ENCODE measurements at places on chromosomes 1 and 21.

- H3K27me3 ChIP-seq = no peaks in the 10 kb centered on the region
- peaks cover 6% of the 10 kb centered on the region for H3K36me3 ChIP-seq
- no peak overlapping the region for H3K27ac ChIP-seq
- H3K4me3 ChIP-seq = no peak overlapping the region
- no peak for DNase-seq
These were observed 40.0 kb downstream of the NTPCR start for GRCh38 chr1:232990176-232991128.

DNA sequence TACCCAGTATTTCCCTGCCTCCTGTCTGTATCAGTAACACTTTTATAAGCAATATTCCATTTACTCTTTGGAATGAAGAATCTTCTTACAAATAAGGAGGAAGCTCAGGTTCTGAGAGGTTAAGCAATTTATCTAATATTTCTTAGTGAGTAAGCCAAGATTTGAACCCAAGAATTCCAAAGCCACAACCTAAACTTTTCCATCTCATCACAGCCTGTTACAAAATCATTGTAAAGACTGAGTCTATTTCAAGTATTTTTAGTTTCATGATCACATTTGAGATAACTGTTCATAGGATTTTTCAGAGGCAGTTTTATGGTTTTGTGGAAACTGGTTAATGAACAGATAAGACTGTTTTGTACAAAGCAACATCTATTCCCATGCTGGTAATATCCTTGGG lies 29.8 kb upstream of the HHAT start:
- H3K36me3 ChIP-seq = no peaks in the 10 kb centered on the region
- no peak overlapping the region for H3K4me3 ChIP-seq
- peaks cover 27% of the 10 kb centered on the region for H3K27me3 ChIP-seq
- peaks cover 17% of the 10 kb centered on the region for H3K4me1 ChIP-seq

- no peaks in the 10 kb centered on the region for H3K27me3 ChIP-seq
- peaks cover 24% of the 10 kb centered on the region for H3K36me3 ChIP-seq
- H3K4me1 ChIP-seq = no peaks in the 10 kb centered on the region
These were observed 66.4 kb downstream of the PHTF1 start for GRCh38 chr1:113692824-113693431.

DNA sequence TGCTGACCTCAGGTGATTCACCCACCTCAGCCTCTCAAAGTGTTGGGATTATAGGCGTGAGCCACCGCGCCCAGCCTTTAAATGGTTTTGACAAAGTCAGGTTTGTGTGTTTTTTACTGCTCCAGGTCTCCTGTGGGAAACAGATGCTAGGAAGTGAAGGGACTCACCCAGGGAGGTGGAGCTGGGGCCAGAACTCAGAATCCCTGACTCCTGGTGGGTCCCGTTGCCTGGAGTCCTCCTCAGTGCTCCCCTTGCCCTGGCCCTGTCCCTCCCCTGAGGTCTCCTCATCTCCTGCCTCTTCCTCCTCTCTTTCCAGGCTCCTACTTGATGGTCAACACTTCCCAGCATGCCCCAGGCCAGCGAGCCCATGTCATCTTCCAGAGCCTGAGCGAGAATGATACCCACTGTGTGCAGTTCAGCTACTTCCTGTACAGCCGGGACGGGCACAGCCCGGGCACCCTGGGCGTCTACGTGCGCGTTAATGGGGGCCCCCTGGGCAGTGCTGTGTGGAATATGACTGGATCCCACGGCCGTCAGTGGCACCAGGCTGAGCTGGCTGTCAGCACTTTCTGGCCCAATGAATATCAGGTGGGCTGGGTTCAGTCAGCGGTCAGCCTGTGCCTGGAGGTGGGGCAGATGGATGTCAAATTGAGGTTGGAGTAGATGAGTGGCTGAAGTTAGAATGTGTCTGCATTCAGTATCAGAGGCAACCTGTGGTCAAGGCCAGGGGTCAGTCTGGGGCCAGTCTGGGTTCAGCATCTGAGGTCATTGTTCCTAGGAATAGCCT lies 22.1 kb downstream of the PTPRU start:
- no peaks in the 10 kb centered on the region for H3K27me3 ChIP-seq
- DNase-seq = no peak
- no peak overlapping the region for H3K27ac ChIP-seq
- no peak overlapping the region for H3K4me3 ChIP-seq
- no peaks in the 10 kb centered on the region for H3K4me1 ChIP-seq
- H3K36me3 ChIP-seq = no peaks in the 10 kb centered on the region

DNA sequence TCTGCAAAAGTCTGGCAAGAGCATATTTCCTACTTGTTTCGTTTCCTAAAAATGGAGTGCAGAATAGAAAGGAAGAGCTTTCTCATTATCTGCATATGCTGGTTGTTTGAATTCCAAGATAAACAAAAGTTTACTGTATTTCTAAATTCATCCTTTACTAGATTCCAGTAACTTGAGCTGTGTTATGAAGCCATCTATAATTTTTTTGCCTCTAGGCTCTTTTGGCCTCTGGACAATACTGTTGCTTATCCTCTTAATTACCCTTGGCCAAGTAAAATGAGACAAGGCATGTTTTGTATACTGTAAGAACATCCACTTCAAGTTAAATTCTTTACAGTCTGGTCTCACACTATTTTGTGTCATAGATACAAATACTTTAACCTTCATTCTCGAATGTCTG lies 45.6 kb upstream of the HFM1 start:
- DNase-seq = no peak
- H3K27ac ChIP-seq = no peak overlapping the region
- H3K4me1 ChIP-seq = no peaks in the 10 kb centered on the region
- no peaks in the 10 kb centered on the region for H3K27me3 ChIP-seq
- no peaks in the 10 kb centered on the region for H3K36me3 ChIP-seq

DNA sequence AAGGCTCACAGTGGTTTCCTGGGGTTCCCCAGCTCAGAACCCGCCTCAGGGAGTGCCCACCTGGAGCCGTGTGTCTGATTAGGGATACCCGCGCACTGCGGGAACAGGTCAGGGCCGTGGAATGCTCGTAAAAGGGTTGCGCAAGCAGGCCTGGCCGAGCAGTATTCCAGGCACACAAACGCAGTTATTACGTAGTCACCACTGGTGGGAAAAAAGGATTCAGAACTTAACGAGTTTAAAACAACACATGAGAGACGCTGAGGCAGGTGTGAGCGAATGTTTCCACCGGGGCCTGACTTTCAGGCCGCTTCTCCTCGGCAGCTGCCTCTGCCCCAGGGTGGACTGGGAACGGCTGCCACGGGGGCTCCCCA lies 18.2 kb downstream of the PLCH2 start:
- H3K4me1 ChIP-seq = no peaks in the 10 kb centered on the region
- peak; percentile 90 for DNase-seq
- no peak overlapping the region for H3K27ac ChIP-seq
- no peaks in the 10 kb centered on the region for H3K36me3 ChIP-seq
- peaks cover 7% of the 10 kb centered on the region for H3K27me3 ChIP-seq

DNA sequence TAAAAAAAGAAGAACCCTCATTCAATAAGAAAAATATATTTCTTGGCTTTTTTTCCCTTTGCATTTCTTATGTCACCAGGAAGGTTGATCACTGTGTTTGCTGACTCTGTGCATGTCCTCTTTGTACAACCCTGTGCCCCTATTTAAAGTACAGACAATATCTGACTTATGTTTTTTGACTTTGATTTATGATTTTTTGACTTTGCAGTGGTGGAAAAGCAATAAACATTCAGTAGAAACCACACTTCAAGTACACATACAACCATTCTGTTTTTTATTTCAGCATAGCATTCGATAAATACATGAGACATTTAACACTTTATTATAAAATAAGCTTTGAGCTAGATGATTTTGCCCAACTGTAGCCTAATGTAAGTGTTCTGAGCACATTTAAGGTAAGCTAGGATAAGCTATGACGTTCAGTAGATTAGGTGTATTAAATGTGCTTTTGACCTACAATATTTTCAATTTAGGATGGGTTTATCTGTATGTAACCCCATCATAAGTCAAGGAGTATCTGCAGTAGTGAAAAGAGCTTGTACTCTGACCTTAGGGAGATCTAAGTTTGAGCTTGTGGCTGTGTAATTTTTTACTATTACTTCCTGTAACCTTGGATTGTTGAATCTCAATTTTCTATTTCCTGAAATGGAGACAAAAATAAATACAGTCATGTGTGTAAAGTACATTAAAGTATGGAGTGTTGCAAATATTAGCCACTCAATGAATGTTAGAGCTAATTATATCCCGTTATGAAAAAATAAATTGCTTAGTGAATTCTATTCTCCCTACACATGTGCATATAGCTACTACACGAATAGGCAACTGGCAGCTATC lies 1.2 kb downstream of the RNASEL start:
- peak overlapping the region; percentile 85 for H3K4me3 ChIP-seq
- H3K27me3 ChIP-seq = no peaks in the 10 kb centered on the region
- H3K36me3 ChIP-seq = no peaks in the 10 kb centered on the region
- DNase-seq = no peak
- peaks cover 3% of the 10 kb centered on the region for H3K4me1 ChIP-seq

GRCh38 chr1:34361121-34361520 lies 184.4 kb downstream of the C1orf94 start:
- no peak overlapping the region for H3K27ac ChIP-seq
- no peak overlapping the region for H3K4me3 ChIP-seq
- H3K36me3 ChIP-seq = no peaks in the 10 kb centered on the region
- H3K4me1 ChIP-seq = no peaks in the 10 kb centered on the region
- no peak for DNase-seq
- H3K27me3 ChIP-seq = peaks cover 45% of the 10 kb centered on the region

- H3K36me3 ChIP-seq = no peaks in the 10 kb centered on the region
- no peak overlapping the region for H3K4me3 ChIP-seq
- H3K27me3 ChIP-seq = peaks cover 14% of the 10 kb centered on the region
- no peak for DNase-seq
- no peak overlapping the region for H3K27ac ChIP-seq
These were observed 543 bp downstream of the KRTAP12-4 start for GRCh38 chr21:44653656-44654575.

GRCh38 chr1:1432951-1433803 lies 2.3 kb upstream of the VWA1 start:
- no peak for DNase-seq
- no peak overlapping the region for H3K27ac ChIP-seq
- H3K4me3 ChIP-seq = no peak overlapping the region
- H3K27me3 ChIP-seq = no peaks in the 10 kb centered on the region

DNA sequence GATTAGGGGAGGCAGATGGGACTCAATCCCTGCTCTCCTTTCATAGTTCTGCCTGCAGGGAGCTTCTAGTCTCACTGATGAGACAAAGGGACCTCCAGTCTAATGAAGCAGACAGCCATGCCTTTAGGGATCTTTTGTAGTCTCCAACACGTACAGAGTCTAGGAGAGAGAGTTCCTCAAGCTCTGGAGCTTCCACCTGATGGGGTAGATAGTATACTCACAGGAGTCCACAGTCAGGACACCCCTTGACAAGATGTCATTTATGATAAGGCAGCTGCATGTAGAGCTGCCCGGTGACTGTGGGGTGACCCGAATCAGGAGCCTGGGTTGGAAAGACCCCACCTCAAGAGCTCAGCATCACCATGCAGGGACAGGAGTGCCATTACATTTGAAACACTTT lies 55.3 kb upstream of the CNTN2 start:
- DNase-seq = no peak
- no peak overlapping the region for H3K27ac ChIP-seq
- H3K4me3 ChIP-seq = no peak overlapping the region
- H3K36me3 ChIP-seq = peaks cover 18% of the 10 kb centered on the region
- H3K4me1 ChIP-seq = no peaks in the 10 kb centered on the region
- H3K27me3 ChIP-seq = no peaks in the 10 kb centered on the region

DNA sequence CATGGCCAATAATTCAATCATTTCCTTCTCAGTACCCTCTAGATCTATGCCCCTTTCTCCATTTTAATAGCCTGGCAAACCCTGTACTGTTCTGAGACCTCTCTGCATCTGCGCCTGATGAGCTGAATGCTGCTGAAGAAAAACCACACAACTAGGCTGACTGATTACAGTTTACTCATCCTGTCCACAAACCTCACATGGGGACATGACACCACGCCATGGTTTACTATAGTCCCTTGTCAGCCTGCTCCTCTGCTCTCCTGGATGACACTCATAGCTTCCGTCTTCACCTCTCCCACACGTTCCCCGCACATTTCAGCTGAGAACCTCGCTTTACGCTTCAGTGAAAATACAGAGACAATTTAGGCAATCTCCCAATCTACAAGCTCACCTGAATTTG lies 59.7 kb downstream of the DESI2 start:
- H3K4me1 ChIP-seq = no peaks in the 10 kb centered on the region
- no peak for DNase-seq
- H3K27me3 ChIP-seq = no peaks in the 10 kb centered on the region
- H3K36me3 ChIP-seq = no peaks in the 10 kb centered on the region

DNA sequence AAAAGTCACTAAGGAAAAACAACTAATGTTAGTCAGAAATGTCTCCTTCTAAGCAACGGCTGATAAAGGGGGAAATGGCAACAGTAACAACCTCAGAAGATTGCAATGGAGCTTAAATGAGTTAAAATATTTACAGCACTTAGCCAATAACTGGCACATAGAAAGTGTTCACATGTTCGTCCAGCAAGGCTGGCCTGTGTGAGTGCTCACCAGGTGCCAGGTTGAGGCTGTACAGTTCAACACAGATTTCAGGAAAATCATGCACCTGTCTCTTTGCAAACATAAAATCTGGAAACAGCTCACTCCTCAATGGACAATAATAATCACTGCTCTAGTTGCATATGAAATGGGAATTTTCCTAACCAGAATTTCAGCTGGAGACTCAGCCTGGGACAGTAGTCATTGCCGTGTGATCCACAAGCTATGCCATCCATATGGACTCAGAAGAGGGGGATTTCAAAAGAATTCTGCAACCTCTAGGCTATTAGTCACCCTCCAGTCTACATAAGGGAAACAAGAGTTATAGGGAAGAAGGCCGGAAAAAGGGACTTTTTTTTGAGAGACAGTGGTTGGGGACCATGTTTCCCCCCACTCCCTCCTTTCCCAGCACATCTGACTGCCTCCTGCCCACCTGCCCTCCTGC lies 68.6 kb downstream of the SYDE2 start:
- H3K27me3 ChIP-seq = no peaks in the 10 kb centered on the region
- peaks cover 18% of the 10 kb centered on the region for H3K4me1 ChIP-seq
- no peaks in the 10 kb centered on the region for H3K36me3 ChIP-seq
- no peak overlapping the region for H3K4me3 ChIP-seq
- H3K27ac ChIP-seq = no peak overlapping the region
- no peak for DNase-seq

- DNase-seq = no peak
- H3K27ac ChIP-seq = no peak overlapping the region
- H3K27me3 ChIP-seq = no peaks in the 10 kb centered on the region
These were observed 81.9 kb upstream of the LBR start for GRCh38 chr1:225509770-225510169.

- H3K27me3 ChIP-seq = no peaks in the 10 kb centered on the region
- no peaks in the 10 kb centered on the region for H3K4me1 ChIP-seq
- H3K27ac ChIP-seq = no peak overlapping the region
- H3K36me3 ChIP-seq = no peaks in the 10 kb centered on the region
- H3K4me3 ChIP-seq = no peak overlapping the region
- no peak for DNase-seq
These were observed 90.0 kb downstream of the URB2 start for GRCh38 chr1:229716069-229716468.

GRCh38 chr1:89022167-89022959 lies at the start of gene GBP3:
Gene GBP3 (minus strand): TSS chr1:89022866. CDS start chr1:89020721, 2,145 bp downstream.
- peaks cover 11% of the 10 kb centered on the region for H3K36me3 ChIP-seq
- DNase-seq = peak; percentile 82
- H3K4me3 ChIP-seq = peak within 1 kb of the TSS; percentile 99
- H3K27me3 ChIP-seq = no peaks in the 10 kb centered on the region

Data from GM23248 (cell line).